ENCODE measurements at places on chromosomes 1 and 21. TPM values are rescaled to one million over a fixed set of nuclear protein-coding genes. Genes with fewer than 3 reads are reported as not detected.
A peak's percentile ranks its signal among the peaks of the same experiment; 100 is the strongest.

- H3K27me3 ChIP-seq: peaks cover 6% of the 10 kb centered on the region
- peaks cover 8% of the 10 kb centered on the region for H3K4me1 ChIP-seq
- DNase-seq: no peak
- no peak overlapping the region for H3K27ac ChIP-seq
Observed at GRCh38 chr1:114082867-114083585, 70.6 kb downstream of the SYT6 start.

GRCh38 chr1:230084408-230085177 is 17.6 kb downstream of the GALNT2 start:
- no peak overlapping the region for H3K4me3 ChIP-seq
- DNase-seq: no peak
- no peaks in the 10 kb centered on the region for H3K27me3 ChIP-seq
- peaks cover 65% of the 10 kb centered on the region for H3K4me1 ChIP-seq
- H3K27ac ChIP-seq: peak overlapping the region; percentile 41

The SYCP1 gene
- total RNA-seq: 0.13 TPM

DNA sequence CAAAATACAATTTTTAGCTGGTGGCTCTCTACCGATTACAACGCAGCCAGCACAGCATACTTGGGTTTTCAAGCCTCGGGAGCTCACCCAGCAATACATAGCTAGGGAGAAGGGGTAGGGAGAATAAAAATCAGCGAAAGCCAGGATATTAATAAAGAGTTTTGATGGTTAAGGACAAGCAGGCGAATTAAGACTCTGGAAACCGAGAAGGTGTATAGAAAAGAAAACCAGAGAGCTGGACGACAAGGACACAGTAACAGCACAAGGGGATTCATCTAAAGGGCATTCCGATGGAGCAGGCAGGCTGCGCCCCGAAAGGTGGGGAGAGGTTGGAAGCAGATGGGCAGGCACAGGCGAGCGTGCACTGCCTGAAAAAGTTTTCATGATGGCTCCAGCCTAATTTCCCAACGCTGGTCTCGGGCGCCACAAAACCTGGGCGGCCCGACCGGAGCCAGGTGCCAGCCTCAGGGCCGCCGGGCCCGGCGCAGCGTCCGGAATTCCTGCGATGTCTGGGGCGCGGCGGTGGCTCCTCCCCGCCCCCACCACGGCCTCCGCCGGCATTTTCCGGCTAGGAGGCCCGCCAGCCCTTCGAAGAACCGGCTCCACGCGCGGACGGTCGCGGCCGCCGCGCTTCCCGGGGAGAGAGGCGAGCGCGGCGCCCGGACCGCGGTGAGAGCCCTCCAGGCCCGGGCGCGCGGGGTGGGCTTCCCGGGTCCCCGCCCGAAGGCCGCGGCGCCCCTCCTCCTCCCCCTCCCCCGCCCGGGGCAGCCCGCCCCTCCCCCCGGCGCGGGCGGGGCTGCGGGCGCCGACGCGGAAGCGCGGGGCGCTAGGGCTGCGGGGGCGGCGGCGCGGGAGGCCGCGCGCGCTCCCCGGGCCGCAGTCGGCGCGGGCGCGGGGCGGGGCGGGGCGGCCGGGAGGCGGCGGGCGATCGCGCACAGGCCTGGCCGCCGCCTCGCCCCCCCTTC is 774 bp upstream of the DYRK1A start:
- DNase-seq: peak; percentile 82
- peak overlapping the region; percentile 100 for H3K27ac ChIP-seq
- no peaks in the 10 kb centered on the region for H3K36me3 ChIP-seq
- peaks cover 35% of the 10 kb centered on the region for H3K4me1 ChIP-seq
- peak overlapping the region; percentile 99 for H3K4me3 ChIP-seq

DNA sequence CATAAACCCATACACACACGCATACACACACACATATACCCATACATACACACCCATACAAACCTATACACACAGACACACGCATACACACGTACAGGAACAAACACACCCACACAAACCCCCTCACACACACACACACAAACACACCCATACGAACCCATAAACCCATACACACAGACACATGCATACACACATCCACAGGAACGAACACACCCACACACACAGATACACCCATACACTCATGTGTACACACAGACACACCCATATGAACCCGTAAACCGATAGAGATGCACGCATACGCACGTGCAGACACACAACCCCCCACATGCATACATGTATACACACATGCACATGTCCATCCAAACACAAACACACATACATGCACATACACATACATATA is 9.5 kb downstream of the WNT9A start:
- no peaks in the 10 kb centered on the region for H3K36me3 ChIP-seq
- no peak overlapping the region for H3K4me3 ChIP-seq
- no peak for DNase-seq
- H3K4me1 ChIP-seq: peaks cover 19% of the 10 kb centered on the region
- no peaks in the 10 kb centered on the region for H3K27me3 ChIP-seq

The PROK1 gene
- total RNA-seq: 4.2 TPM

DNA sequence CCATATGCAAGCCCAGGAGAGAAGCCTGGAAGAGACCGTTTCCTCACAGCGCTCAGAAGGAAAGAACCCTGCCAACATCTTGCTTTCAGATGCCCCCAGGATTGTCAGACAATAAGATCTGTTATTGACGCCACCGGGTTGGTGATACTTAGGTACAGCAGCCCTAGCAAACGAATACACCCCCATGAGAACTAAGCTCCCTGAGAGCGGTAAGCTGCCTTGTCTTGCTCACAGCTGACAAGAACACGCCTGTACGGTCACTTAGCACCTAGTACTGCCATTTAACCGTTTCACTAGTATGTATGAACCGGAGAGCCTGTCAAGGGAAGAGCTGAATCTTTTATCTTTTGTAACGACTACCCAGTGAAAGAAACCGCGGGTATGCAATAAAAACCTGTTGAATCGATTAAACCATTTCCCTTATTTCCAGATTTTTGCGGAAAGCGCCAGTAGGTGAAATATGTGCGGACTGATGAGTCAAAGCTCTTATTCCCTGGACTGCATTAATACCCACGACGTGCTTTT is 619 bp upstream of the ZBTB8B start:
- no peak for DNase-seq
- H3K36me3 ChIP-seq: no peaks in the 10 kb centered on the region
- peak overlapping the region; percentile 49 for H3K4me3 ChIP-seq
- no peak overlapping the region for H3K27ac ChIP-seq
